ENCODE measurements at places on chromosomes 1 and 21. TPM values are rescaled to one million over a fixed set of nuclear protein-coding genes. Genes with fewer than 3 reads are reported as not detected.

NT5C1A gene
- total RNA-seq, result not detected

OLFML2B gene
- 13.5 TPM for total RNA-seq

LCE1F gene
- total RNA-seq, result not detected

TDRD10 gene
- total RNA-seq, result 0.06 TPM

RGS7 gene
- 0.81 TPM for total RNA-seq

TMPRSS2 gene
- not detected for total RNA-seq

TMPRSS15 gene
- total RNA-seq, result 0.06 TPM

FAM151A gene
- not detected for total RNA-seq

SYPL2 gene
- total RNA-seq, result 0.13 TPM

EMC1 gene
- 73.9 TPM for total RNA-seq

CD58 gene
- total RNA-seq, result 23.0 TPM

TFF3 gene
- 0.68 TPM for total RNA-seq

FCRL2 gene
- total RNA-seq, result not detected

Data from aortic smooth muscle cell (primary cell).